Kidney capillary endothelial cell (primary cell): ENCODE measurements at places on chromosomes 5 and 9.
A peak's percentile ranks its signal among the peaks of the same experiment; 100 is the strongest.

DNA sequence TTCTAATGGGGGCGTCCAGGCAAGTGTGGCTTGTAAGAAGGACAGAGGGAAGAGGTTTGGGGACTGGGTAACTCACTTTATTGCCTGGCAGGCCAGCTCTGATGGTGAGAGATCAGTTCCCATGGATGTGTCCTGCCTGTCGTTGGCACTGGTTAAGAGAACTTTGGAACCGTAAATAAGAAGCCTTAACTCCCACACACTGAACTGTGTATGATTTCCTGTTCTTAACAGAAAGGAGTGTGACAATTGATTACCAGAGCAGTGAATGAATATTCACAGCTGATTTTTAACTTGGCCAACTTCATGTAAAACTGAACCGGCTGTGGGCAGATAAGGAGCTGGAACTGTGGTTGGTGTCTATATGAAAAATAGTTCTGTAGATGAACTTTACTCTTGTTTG is 63.2 kb downstream of the MEGF10 start:
- no peak for DNase-seq

DNA sequence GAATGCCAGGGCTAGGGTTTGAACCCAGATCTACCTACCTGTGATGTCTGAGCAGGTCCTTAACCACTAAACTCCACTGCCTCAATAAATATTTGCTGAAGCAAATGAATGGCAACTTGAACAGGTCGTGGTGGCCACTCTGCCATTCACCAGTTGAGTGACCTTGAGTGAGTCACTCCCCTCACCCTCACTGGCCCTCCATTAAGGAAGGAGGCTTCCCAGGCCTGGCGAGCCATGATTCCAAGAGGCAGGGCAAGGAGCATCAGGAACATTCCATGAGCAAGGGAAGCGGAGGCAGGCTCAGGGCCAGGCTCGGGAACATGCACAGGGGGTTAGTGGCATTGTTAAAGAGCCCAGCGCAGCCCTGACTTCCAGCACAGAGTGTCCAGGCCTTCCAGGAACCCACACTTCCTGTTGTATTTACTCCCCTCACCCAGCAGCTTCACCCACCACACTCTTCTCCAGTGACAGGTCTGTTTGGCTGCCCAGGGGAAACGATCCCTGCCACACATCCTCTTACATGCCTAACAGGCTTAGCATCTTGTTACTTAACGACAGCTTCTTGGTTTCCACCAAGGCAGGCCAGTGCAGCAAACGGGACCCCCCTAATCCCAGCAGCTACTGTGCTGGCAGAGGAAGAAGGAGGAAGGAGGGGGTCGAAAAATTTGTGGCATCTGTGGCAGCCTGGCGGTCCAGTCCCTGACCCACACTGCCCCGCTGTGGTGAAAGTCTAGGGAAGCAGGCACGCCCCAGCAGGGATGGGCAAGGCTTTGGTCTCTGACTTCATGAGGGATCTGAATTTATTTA is 43.7 kb upstream of the TTC1 start:
- peak; percentile 30 for DNase-seq

GRCh38 chr5:96952974-96953730 is 17.3 kb downstream of the LNPEP start:
- no peak for DNase-seq

DNA sequence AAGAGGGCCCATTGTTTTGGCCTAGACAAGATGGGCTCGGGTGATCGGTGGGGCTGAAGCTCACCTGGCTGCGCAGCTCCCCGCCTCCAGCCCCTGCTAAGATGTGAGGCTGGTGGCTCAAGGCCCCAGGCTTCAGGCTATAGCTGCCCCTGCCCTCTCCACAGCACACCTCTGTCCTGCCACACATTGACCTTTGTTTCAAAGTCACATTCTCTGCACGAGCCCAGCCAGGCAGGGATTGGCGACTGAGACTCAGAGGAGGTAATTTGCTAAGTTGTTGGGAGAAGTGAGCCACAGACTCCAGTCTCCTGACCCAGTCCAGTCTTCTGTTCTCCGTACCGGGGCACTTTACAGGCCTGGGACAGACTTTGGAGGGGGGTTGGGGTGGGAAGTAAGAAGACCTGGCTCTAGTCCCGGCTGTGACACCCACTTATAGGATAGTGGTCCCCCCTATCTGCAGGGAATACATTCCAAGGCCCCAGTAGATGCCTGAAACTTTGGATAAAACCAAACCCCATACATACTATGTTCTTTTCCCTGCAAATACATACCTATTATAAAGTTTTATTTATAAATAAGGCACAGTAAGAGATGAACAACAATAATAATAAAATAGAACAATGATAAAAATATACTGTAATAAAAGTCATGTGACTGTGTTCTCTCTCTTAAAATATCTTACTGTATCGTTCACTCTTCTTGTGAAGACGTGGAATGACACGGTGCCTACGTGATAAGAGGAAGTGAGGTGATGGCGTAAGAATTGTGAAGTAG is 13.3 kb downstream of the PDGFRB start:
- DNase-seq: no peak

GRCh38 chr9:91273853-91274552 is 87.7 kb downstream of the AUH start:
- peak; percentile 46 for DNase-seq

- peak; percentile 41 for DNase-seq
Measured at GRCh38 chr9:122498883-122499288, 11.7 kb upstream of the OR1J2 start.

DNA sequence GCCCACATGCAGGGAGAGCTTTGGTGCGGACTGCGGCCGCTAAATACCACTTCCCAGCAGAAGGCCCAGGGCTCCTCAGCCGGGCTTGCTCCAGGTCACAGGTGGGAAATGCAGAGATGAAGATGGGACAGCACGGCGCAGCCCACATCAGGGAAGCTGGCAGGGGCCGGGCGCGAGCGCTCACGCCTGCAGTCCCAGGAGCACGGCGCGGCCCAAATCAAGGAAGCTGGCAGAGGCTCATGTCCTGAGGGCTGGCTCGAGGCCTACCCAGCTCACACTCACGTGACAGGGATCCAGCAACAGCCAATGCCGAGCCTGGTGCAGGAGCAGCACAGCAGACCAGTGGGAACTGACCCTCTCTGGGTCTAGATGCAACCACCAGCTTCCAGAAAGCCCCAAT is 16.3 kb downstream of the LPCAT1 start:
- no peak for DNase-seq

DNA sequence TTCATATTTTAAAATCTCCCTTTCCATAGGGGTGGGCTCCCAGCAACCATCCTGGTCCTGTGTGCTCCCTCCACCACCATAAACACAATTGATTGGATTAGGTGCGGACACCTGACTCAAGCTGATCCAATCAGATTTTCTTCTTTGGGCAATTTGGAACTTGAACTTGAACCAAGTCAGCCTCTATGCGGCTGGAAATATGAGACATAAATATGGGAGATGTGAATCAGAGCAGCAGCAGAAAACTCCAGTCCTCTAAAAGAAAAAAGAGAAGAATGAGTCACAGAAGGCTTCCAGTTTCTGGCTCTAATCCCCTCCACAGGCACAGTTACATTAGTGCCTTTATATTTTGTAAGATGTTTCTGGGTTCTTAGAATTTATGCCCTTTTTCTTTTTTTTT is 306.6 kb downstream of the MLLT3 start:
- no peak for DNase-seq

DNA sequence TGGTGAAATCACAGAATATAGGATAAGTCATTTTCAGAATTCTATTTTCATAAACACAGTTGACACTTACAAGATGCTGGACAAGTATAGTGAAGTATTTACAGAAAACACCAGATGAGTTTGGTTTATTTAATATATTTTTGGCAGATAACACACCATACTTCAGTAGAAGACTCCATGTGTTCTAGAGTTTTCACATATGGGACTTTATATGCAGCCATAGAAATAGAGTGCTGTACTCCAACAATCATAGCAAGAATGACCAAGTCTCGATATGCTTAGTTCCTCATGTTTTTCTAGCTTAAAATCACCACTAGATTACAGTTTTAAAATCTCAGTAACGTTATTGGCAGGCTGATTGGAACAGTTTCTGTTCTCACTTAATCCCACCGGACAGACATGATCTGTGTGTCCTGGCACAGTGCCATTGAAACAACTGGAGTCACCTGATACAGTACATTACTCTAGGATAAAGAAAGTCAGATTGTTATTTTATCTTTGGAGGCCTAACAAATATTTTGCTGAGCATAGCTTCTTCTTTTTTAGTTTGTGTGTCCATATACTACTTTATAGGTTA is 45.8 kb upstream of the ERBIN start:
- no peak for DNase-seq

DNA sequence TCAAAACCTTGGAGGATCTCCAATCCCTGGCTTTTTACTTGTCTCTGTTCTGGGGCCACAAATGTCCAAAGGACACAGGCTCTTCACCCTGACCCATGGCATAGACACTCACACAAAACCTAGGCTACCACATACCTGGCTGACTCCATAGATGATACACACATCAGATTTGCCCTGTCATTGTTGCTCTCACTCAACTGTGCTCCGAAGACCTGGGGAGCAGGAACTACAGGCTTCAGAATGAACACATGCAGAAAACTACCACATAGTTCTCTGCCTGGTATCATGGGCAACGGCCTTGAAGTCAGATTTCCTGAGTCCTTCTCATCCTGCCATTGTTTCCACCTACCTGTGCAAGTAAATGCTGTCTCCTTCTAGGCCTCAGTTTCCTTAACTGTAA is 226.2 kb downstream of the KIF4B start:
- no peak for DNase-seq

DNA sequence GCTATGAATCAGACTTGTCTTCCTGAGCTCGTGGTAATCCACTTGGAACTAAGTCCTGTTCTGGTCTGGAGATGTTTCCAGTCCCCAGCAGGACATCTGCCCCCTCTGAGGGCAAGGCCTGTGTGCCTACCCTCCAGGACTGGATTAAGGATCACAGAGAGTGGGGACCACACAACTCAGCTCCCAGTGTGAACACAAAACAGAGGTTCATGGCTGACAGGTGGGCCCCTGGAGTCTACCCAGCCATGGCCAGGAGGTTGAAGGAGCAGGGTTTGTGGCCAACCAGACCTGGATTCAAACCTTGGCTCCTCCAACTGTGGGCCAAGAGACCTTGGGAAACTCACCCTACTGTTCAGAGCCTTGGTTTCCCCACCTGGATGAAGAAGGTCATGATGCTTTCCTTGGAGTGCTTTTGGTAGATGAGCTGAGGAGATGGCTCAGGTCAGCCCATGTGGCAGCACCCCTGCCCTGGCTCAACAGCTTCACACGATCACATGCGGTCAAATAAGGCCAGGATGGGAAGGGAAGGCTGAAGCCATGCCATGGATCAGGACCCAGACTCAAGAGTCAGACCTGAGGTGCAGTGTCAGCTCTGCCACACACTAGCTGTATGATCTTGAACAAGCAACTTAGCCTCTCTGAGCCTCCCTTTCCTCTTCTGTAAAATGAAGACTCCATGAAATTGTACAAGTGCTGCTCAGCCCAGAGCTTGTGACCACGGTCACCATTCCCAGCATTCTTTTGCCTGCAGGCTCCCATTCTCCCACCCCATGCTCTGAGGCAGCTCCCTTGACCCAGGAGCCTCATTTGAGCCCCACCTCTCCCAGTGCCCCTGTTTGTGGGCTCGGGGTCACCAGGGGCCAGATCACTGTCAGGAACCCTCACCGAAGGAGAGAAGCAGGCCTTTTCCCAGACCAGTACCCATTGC is 27.3 kb upstream of the ANGPTL2 start:
- no peak for DNase-seq

GRCh38 chr9:134476272-134476941 is 150.2 kb downstream of the RXRA start:
- DNase-seq: no peak

GRCh38 chr9:107784235-107784958 is 294.8 kb upstream of the KLF4 start:
- DNase-seq: no peak

DNA sequence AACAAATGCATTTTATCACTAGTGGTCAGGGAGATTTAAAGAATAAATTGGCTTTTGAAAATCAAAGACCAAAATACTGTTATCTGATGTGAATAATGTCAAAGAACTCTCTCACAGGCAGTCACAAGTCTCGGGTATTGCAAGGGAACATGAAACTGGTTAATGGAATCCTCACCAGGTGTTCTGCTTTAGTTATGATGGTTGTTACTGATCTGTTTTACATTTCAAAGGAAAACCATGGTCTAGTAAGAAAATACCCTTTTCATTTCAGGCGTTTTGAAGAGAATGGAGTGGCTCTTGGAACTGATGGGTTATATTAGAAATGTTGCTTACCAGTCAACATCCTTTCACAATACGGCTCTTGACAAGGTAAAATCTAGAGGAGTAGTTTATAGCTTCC is 43.4 kb downstream of the HACD4 start:
- no peak for DNase-seq

- DNase-seq: no peak
Measured at GRCh38 chr5:141825791-141826560, 52.2 kb downstream of the PCDH1 start.

DNA sequence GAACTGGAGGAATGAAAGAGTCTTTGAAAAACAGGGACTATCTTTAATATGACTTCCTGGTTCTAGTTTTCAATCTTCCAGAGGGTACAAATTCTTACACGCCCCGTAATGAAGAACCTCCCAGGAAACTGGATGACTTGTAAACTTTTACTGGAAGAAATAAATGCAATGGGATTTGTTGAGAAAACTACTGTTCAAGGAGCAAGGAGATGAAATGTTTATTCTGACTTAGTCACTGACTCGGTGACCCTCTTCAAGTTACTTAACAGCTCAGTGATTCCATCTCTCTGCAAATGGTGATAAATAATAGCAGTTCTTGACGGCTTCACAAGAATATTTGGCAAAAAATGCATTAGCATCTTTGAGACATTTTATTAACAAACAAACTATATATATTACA is 858.6 kb downstream of the PTPRD start:
- DNase-seq: no peak

DNA sequence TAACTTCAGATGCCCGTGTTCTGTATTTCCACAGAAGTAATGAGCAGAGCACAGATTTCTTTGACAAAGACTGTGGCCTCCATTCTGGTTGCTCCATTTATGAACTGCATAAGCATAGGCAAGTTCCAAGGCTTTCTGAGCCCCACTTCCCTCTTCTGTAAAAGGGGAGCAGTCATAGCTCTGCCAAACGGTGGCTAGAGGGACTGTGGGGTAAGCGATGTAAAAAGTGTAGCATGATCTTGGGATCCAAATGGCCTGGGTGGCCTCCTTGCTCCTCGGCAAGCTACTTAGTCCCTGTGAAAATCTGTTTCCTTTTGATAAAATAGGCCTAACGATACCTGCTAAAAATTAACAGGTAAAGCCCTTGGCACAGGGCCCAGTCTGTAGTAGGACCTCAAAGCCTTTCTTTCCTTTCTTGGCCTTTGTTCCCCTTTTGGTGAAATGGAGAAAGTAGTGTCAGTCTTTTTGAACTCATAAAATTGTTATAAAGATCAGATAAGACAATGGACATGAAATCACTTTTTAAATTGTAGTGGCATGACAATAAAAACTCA is 646.6 kb downstream of the ACTL7B start:
- no peak for DNase-seq

DNA sequence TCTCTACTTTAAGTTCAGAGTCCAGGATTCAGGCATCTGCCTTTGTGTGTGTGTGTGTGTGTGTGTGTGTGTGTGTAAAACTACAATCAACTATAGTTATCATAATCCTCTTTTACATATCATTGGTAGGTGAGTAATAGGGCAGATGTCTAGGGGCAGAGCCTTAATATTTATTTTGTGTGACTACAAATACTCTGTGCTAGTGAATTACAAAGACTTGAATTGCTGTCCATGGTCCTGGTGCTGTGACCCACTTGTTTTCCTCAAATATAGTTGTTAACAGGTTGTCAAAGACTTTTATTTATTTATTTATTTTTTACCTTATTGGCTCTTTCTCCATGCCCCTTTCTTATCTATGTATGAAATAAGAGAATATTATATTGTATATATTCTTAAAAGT is 196.8 kb downstream of the ANXA1 start:
- DNase-seq: no peak
